Thymus (tissue), 14 donors: ENCODE measurements at places on chromosomes 6 and 20. TPM values are rescaled to one million over a fixed set of nuclear protein-coding genes. Genes with fewer than 3 reads are reported as not detected.

Gene C20orf202
- polyA plus RNA-seq: 0.27 TPM

Gene ARMH2
- polyA plus RNA-seq: 0.21 TPM

Gene WFDC8
- polyA plus RNA-seq: not detected

Gene MYB
- polyA plus RNA-seq: 42.1 TPM

Gene SH3BGRL2
- polyA plus RNA-seq: 15.9 TPM

Gene NEU1
- polyA plus RNA-seq: 21.9 TPM

Gene NT5DC1
- polyA plus RNA-seq: 14.1 TPM

Gene SRMS
- 0.05 TPM for polyA plus RNA-seq
